ENCODE measurements at places on chromosomes 4 and X.

GRCh38 chr4:76003620-76004019 lies 3.7 kb downstream of the CXCL9 start:
- DNase-seq: no peak

- no peak for DNase-seq
These were observed 2.5 kb downstream of the SLC25A4 start for GRCh38 chr4:185145572-185145971.

GRCh38 chrX:84219551-84219950 lies 31.6 kb upstream of the RPS6KA6 start:
- DNase-seq: no peak

DNA sequence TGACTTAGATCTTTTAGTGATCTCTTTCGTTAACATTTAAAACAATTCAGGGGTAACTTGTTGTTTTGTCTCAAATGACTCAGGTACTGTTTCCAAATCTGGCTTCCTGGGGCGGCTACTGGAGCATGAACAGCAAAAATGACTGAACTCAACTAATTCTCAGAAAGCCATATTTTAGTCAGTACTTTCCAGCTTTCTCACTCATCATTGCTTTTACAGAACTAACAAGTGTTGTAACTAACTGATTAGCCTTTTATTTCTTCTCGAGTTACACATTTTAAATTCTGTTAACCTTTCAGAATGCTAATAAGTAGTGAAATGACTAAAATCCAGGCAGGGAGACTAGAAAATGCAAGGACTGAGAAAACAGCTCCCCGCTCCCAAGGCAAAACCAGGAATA lies 55.3 kb downstream of the JADE3 start:
- DNase-seq: no peak

GRCh38 chr4:107153956-107154355 lies 117.8 kb upstream of the DKK2 start:
- no peak for DNase-seq

DNA sequence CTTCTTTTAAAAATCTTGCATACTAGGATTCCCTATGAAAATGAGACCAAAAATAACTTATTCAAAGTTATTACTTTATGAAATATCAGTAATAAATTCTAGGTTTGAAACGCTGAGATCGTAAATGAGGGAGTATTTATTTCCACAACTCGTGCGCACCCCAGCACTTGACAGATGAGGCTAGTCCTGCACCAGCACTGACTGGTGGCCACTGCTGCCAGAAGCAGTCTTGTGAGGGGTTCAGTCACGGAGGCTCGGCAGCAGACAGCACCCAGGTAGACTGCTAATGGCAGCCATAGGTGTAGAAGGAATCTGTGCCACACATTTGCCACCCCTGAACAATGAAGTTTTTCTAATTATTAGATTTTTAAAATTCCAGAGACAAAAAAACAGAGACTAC lies 248.7 kb downstream of the CAMK2D start:
- no peak for DNase-seq

- DNase-seq: no peak
These were observed 30.9 kb upstream of the CDKL5 start for GRCh38 chrX:18394477-18394876.

DNA sequence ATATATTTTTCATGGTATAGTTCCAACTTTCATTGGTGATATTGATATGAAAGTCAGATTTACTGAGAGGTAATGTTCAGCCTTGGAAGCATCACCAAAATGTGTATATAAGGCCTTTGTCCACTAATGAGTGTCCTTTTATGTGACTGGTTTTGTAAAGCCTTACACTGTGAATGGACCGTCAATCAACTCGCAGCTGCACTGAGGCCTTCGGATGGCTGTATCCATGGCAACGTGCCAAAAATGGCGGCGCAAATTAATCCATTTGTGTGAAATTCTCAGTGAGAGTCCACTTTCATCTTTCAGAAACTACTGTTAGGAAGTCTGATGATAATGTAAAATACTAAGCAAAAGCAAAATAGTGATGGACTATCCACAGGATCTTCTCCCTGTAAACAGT lies 131.7 kb downstream of the SPCS3 start:
- no peak for DNase-seq

DNA sequence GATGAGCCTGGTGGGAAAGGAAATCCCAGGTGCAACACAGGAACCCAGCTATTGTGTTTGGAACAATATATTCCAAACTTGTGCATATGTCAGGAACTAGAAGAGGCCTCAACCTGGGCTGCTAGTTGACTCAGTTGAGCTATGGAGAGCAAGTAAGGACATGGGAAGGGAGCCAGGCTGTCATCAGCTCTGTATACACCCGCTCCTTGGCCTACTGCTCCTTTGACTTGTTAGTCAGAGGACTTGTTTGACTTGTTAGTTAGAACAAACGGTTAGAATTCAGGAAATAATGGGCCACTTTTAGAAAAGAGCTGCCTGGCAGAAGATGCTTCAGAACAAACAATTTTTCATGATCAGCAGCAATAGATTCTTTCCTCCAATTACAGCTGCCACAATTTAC lies 76.4 kb downstream of the CBLL2 start:
- DNase-seq: no peak

GRCh38 chr4:112775801-112776200 lies 138.9 kb downstream of the LARP7 start:
- no peak for DNase-seq

- DNase-seq: no peak
These were observed 102.5 kb upstream of the MYOZ2 start for GRCh38 chr4:119032921-119033685.

DNA sequence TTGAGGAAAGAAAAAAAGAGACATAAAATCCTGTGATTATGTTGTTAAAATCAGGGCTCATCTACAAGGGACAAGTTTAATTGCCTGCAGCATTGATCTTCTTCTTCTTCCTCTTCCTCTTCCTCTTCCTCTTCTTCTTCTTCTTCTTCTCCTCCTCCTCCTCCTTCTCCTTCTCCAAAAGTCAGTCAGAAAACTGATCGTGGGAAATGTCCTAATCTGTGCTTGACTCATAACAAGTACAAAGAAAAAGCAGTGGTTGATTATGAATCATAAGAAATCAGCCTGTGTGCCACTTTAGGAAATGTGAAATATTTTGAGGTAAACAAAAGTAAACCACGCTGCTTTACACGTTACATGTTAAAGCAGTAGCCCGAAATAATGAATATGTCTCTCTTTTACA lies 2.7 kb upstream of the ATP10D start:
- DNase-seq: no peak

DNA sequence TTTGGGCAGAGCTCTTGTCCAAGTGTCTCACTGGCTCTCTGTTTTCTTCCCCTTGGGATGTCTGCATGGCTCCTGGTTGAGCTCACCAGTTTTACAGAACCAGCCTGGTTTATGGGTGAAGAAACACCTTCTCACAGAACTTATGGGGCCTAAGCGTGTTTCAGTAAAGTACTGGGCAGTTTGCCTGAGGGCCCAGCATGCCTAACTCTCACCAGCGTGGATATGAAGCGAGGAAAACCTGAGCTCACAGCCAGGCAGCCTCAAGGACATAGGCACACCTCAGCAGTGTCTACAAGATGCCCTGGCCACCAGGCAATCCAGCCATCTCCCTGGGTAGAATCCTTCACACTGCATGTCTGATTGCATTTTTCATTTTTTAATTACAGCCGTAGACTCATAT lies 9.2 kb downstream of the NHSL2 start:
- no peak for DNase-seq

DNA sequence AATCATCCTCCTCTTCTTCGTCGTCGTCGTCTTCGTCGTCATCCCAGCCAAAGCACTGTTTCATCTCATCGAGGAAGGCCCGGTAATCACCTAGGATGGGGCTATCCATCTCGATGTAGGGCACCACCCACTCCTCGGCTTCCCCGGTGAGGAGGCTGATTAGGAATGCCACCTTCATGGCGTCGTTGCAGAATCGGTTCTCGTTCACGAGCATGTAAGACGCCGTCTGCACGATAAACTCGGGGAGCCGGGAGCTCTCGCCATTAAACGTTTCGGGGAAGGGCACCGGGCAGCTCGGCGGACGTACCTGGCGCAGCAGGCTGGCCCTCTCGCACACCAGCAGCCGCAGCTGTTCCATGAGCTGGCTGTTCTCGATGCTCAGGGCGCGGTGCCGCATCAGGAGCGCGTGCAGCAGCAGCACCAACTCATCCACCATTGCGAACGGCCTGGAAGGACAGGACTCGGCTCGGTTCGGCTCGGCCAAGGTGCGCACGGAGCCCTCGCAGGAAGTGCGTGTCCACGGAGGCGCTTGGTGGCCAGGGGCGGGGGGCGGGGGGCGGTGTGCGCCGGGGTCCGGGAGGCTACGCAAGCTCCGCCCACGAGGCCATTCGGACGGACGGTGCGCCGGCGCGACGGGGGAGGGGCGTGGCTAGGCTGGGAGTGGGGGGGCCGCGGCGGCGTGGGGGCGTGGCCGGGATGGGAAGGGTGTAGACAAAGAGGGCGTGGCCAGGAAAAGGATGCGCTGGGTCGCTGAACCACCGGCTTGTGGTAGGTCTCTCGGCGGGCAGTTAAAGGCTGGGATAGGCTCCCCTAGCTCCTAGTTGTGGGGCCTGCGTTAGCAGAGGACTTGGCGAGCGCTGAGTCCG lies at the start of gene LDOC1:
Gene LDOC1 (minus strand): TSS at position 544 of the 866 bp plus-strand sequence. CDS start 108 bp downstream, at position 436.
- DNase-seq: peak; percentile 63

- no peak for DNase-seq
These were observed 639.7 kb downstream of the TRIML1 start for GRCh38 chr4:188778905-188779304.

DNA sequence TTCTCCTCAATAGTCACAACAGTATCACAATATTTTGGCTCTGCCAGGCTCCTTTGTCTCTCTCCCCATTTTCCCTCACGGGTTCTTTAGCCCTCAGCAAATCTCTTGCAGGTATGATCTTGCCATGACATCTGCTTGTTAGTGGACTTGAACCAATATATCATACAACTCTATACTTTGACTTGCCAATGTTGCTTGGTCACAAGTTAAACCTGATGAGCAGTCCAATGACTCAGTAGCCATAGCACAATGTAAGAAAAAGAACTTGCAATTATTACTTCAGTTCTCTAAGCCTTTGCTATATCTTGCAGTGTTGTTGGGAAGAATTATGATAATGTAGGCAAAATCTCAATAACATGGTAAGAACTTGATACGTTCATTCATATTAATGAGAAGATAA lies 174.6 kb upstream of the NRK start:
- DNase-seq: no peak

- no peak for DNase-seq
These were observed 85.1 kb downstream of the KIT start for GRCh38 chr4:54742636-54743399.

DNA sequence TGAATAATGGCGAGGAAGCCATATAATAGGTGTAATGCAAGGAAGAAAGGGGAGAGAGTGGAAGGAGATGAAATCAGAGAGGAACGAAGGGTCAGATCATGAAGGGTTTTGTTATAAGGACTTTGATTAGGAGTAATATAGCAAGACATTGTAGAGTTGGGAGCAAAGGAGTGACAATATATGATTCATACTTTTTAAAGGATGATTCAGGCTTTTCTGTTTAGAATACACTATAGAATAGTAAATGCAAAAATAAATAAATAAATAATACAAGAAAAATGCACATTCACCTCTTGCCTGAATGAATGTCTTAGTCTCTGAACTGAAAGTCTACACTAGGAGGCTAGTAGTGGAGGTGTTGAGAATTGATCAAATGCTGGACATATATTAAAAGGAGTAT lies 1524.4 kb upstream of the AGA start:
- no peak for DNase-seq

DNA sequence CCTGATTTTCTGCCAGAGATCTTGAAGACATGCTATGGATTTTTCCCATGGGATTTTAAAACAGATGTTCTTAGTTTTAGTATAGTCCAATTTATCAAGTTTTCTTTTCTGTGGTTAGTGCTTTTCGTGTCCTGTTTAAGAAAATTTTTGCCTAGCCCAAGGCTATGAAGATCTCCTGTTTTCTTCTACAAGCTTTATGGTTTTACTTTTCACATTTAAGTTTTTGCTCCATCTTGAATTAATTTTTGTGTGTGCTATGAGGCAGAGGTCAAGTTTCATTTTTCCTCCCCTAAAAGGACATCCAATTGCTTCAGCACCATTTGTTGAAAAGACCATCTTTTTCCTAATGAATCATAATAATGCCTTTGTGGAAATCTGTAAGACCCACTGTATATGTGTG lies 65.6 kb downstream of the POLR2B start:
- no peak for DNase-seq

GRCh38 chrX:53713987-53714579 lies 27.6 kb upstream of the HUWE1 start:
- no peak for DNase-seq

- no peak for DNase-seq
These were observed 129.5 kb downstream of the TSPAN5 start for GRCh38 chr4:98528882-98529281.

DNA sequence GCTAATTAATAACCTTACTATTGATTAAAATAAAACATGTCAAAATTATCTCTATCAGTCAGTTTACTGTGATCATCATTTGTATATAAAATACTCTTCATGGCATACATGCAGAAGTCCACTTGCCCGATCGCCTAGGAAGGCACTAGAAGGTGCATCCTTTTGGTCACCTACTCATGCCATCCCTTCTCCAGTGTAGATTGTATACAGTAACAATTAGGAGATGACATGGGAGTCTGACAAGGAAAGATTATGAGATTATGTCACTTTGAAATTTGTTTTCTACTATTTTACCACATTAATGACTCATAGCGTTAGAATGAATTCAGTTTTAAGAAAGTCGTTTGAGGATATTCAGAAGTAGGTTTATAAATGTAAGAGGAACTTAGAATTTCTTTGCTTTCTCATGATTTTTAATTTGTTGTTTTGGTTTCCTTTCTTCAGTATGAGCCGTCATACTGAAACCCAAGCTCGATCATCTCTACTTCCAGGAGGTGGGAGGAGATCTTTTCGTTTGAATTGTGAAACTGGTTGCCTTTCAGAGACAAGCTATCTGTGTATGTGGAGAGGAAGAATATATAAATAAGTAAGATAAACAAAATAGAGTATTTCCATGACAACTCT lies 51.1 kb upstream of the UNC5C start:
- no peak for DNase-seq

DNA sequence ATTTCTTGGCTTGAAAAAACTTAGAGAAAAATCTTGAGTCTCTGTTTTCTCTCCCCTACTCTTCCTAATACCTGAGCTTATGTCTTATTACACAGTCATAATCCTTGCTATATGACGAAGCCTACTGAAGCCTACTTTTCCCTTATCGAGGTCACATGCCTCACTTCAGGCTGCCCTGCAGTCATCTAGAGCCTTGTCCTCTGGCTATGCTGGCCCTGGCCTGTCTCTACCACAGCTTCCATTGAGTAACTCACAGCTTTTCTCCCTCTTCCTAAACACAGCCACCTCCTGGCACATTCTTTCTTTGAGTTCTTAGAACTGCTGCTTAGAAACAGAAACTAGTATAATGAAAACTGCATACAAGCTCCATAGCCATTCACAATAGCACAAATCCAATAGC lies 1698.3 kb downstream of the STIM2 start:
- DNase-seq: no peak

- DNase-seq: no peak
These were observed 202.3 kb upstream of the CENPE start for GRCh38 chr4:103400405-103400804.

GRCh38 chr4:11593576-11594116 lies 165.0 kb upstream of the HS3ST1 start:
- no peak for DNase-seq

GRCh38 chr4:156999175-156999517 lies 27.5 kb upstream of the PDGFC start:
- DNase-seq: no peak

Data from stimulated activated naive CD8-positive, alpha-beta T cell treated with anti-CD3 and anti-CD28 coated beads, Interleukin-15, Interleukin-2, amounts not matched to agents 100 U/mL and 50 U/mL, for 24 hours (primary cell).